ENCODE measurements at places on chromosomes 5 and 9.

DNA sequence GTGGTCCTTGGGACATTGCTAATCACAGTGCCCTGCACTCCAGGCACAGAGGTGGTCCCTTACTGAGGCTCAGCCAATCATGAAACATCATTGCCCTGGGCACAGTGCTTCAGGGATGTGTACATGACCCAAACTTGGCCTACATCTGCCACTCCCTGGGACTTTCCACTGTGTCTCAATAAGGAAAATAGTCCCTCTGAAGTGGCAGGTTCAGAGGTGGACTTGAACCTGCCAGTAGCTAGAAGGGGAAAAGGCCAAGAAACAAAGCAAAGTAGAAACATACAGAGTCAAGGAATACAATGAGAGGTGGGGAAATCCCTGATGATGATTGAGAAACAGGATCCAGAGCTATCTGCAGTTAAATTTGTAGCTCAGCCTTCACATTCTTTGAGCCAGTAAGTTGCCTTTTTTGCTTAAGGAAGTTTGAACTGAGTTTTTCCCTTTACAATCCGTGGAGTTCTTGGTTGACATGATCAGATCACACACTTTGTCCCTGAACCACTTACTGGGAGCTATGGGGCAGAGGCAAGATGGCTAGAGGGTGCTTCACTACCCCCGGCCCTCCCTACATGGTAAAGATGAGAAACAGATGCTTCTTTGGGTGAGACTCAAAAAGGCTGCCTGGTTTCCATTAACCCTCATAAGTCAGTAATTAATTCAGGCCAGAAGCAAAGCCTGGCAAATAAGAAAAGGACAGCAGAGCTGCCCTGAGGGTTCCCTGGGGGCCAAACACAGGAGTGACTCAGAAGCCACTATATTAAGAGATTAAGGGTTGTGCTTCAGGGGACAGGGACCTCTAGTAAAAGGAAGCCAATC, 57.6 kb downstream of the SH3TC2 start:
- DNase-seq, result no peak

- no peak for DNase-seq
Observed at GRCh38 chr5:35458824-35459207, 158.8 kb upstream of the SPEF2 start.

DNA sequence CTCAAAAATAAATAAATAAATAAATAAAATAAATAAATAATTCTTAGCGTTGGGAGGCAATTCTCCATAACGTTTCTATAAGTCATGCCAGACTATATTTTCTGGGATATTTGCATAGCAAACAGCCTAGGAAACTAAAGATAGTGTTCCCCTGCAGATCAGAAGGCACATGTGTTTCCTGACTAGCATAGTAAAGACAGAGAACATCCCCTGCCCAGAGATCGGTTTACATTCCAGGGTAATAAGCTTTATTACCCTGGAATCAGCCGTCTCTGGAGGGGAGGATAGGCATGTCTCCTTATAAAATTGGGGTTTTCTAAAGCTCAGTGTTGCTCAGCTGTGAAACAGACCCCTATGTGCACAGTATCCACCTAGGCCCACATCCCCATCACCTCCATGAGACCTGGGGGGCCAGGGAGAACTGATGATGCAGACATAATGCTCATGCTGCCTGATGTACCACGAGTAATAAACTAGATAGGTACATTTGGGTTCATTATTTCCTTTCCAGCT, 36.9 kb upstream of the IFNK start:
- DNase-seq, result no peak

- DNase-seq, result no peak
Observed at GRCh38 chr5:134133188-134133994, 18.9 kb downstream of the TCF7 start.

DNA sequence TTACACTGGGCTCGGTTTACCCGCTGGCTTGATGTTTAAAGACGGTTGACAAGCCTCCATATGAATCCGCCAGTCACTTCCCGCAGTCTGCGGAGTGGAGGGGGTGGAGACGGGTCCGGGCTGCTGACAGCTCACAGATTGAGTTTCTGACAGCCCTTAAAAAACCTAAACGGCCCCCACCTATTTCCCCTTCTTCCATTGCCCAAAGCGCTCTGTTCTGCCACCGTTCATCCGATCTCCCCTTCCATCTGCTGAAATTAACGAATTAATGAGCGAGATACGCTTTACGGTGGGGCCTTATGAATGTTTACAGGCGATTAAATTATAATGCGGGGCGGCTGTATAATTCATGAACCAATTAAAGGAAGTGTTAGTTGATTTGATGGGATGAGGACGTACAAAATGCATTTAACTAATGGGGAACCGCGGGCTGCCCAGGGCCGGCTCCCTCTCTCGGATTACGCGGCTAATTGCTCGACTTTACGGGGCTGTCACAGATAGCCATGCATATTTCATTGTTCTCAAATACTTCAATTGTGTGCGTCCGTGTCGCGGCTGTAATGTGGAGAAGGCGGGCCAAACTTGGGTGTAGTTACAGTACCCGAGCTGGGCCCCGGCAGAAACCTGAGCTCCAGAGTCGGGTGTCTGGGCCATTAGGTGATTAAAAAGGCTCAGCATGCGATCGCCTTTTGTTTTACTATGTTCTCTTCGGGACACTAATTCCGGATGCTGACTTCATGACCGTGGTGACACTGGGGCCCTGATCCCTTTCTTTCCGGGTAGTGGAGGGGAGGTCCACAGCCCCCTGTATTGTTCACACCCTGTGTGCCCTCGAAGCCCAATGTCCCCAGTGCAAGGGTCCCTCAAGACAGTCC, 74.9 kb downstream of the GTF3C4 start:
- no peak for DNase-seq

DNA sequence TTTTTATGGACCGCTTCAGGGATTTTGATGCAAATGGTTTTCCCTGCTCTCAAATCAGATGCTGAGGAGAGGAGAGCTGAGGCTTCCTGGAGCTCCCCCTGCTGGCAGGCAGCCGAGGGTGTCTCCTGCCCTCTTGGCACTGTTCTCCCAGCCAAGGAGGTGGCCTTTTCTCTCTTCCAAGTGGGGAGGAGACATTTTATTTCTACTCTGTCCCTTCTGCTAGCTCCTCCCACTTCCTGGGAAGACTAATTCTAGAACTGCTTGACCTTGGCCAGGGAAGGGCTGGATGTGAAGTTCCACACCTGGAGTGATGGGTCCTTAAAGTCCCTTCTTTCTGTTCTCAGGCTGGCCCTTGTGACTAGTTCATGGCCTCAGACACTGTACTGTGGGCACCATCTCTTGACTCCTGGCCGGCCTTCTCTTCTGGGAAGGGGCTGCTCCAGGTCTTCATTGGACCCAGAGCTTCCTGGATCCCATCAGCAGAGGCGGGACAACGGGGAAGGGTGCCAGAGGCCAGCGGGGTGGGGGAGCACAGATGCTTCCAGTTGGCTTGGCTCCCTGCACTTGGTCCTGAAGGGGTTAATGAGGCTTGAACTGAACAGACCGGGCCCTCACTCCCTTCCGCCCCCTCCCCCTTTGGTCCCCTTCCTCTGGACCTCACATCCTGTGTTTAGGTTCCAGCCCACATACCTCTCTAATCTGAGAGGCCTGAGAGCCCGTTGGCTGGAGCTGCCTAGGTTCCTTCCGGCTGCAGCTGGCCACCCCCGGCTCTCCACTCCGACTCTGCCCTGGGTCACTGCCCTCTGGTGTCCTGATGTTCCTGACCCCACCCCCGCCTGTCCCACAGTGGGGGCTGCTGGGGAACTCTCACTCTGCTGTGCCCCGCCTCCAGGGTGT, 32.1 kb downstream of the PTPA start:
- peak; percentile 64 for DNase-seq

GRCh38 chr5:59069438-59070079, 486.7 kb downstream of the RAB3C start:
- DNase-seq, result no peak

DNA sequence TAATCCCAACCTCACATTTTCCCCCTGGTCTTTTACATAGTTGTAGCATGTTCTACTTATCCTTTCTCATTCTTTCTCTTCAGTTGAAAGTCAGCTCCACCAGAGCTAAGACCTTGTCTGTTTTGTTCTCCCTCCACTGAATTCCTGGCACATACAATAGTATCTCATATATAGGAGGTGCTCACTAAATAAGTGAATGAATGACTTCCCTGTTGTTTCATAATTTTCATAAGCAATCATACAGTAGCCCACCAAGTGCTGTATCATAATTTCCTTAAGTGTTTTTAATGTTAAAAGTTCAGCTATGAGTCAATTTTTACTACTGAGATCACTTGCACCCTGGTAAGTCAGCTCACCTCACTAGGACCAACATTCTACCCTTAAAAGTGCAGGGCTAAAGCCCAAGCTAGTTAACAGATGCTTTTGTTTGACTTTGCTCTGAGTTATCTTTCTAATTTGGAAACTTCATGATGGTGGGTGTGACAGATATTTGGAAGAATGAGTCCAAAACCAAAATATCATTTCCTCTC, 27.6 kb downstream of the TMEM245 start:
- DNase-seq, result no peak

DNA sequence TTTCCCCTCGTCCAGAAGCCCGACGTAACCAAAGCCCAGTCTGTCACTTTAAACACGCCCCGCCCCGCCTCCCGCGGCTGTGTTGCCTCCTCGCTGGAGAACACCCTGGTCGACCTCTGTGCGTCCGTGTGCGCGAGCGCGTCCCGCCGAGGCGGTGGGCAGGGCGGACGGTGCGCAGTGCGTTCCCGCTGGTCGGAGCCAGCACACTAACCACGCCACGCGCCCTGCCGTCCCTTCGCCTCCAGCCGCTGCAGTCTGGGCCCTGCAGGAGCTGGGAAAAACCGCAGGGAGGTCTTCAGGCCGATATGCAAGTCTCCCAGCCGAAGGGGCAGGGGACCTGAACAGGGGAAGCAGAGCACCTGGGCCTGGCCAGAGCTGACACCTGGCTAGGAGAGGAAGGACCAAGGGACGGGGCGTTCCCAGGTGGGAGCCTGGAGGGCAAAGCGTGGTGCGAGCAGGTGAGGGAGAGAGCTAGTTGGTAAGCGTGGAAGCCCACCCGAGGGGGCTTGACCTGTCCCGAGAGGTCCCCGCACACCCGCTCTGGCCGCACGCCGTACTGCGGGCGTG, 1.3 kb upstream of the PHPT1 start:
- peak; percentile 36 for DNase-seq

DNA sequence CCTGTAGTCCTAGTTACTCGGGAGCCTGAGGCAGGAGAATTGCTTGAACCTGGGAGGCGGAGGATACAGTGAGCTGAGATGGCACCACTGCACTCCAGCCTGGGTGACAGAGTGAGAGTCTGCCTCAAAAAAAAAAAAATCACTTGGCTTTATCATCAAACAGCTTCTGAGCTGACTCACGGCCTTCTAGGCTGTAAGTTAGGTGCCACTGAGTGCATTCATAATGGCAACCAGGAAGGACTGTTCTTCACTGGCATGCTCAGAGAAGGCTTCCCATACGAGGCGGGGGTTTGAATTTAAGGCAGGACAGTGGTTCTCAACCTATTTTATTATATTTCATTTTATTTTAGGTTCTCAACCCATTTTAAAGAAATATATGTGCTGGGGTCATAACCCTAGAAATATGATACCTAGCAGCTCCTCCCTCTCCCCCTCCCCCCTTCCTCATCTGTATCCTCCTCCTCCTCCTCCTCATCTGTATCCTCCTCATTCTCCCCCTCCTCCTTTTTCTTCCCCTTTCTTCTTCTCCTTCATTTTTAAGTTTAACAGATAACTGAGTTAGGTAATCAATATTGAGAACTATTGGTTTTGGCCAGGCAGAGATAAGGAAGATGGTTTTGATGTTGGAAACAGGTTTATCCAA, 19.0 kb upstream of the LHFPL2 start:
- DNase-seq, result no peak

GRCh38 chr5:56595566-56595965, 219.8 kb upstream of the MAP3K1 start:
- no peak for DNase-seq

DNA sequence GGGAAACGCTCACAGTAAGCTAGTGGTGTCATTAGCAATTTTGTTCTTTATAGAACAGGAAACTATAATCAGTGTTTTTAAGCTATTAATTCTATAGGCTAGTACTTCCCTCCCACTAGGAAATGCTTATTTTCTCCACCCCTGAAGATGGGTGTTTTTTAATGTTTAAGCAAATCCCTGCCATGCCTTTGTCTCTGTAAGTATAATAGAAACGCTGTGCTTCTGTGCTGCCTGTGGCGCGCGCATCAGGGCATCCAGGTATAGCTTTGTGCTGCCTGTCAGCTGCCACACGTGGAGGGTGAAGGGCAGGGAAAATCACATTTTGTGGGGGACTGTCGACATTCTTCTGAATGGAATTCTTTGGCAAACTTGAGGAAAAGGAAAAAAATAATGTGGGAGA, 217.5 kb downstream of the RAB3C start:
- DNase-seq, result no peak

- DNase-seq, result no peak
Observed at GRCh38 chr5:15807871-15808270, 307.9 kb downstream of the FBXL7 start.

DNA sequence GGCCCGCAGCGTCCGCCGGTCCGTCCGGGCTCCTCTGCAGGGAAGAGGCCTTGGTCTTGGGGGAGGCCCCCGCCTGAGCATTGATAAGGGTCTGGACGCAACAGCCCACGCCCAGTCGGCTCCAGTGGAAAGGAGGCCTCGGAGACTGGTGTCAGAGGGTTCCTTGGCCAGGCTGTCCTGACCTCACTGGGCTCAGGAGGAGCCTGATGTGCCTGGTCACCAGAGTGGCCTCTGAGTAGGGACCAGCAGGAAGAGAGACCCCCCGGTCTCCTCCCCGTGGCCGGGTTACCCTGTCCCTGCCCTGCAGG, 13.2 kb downstream of the LMX1B start:
- no peak for DNase-seq

DNA sequence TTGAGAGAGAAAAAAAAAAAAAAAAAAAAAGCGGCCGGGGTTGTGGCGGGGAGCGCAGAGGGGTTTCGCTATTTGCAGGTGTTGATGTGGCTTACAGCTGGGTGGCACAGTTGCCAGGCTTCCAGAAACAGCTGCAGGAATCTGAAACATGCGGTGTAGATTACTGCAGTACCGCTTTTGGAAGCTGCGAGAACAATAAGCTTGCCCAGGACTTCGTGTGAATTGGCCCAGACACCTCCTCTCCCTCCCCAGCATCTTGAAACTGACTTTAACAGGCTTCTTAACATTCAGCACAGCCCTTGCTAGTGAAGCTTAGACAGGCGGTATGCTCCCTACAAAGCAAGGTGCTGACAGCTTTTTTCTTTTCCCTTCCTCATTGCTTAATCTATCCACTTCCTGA, 104.0 kb downstream of the ATP10B start:
- no peak for DNase-seq

GRCh38 chr9:119273984-119274665, 95.1 kb downstream of the BRINP1 start:
- no peak for DNase-seq

DNA sequence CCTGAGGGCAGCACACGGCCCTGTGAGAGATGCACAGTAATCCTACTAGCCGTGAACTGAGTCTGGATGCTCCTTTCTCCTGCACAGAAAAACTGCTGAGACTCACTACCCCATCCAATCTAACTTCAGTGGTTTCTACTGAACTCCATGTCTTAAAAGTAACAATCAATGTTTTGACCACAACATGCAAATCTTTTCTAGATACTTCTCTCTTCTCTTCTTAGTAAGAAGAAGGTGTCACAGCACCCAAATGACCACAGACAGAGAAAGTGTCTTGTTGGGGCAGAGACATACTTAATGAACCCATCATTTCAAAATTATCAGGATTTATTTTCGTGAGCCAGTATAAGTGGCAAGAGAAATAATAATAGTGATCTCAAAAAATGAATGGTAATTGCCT, 285.8 kb upstream of the MEF2C start:
- DNase-seq, result no peak

All from stimulated activated CD4-positive, alpha-beta T cell treated with anti-CD3 and anti-CD28 coated beads, Interleukin-15, amount 100 ng/mL, for 1 hour (primary cell).